ENCODE measurements at places on chromosomes 2 and 18. TPM values are rescaled to one million over a fixed set of nuclear protein-coding genes. Genes with fewer than 3 reads are reported as not detected.

Gene ZEB2
- total RNA-seq, result 95.4 TPM

Gene CFAP65
- not detected for total RNA-seq

GRCh38 chr18:79147014-79147413 is 77.8 kb downstream of the ATP9B start:
- no peak overlapping the region for H3K4me3 ChIP-seq
- no peak for DNase-seq
- H3K36me3 ChIP-seq, result peaks cover 20% of the 10 kb centered on the region
- no peaks in the 10 kb centered on the region for H3K27me3 ChIP-seq

GRCh38 chr2:141199711-141200110 is 931.1 kb downstream of the LRP1B start:
- H3K27me3 ChIP-seq, result no peaks in the 10 kb centered on the region
- no peaks in the 10 kb centered on the region for H3K4me1 ChIP-seq
- H3K4me3 ChIP-seq, result no peak overlapping the region
- H3K27ac ChIP-seq, result no peak overlapping the region
- H3K36me3 ChIP-seq, result peaks cover 2% of the 10 kb centered on the region
- DNase-seq, result no peak

GRCh38 chr18:35267161-35267651 is 22.8 kb downstream of the ZSCAN30 start:
- no peak overlapping the region for H3K27ac ChIP-seq
- peaks cover 34% of the 10 kb centered on the region for H3K36me3 ChIP-seq
- no peaks in the 10 kb centered on the region for H3K27me3 ChIP-seq
- DNase-seq, result no peak
- peak overlapping the region; percentile 28 for H3K4me3 ChIP-seq

DNA sequence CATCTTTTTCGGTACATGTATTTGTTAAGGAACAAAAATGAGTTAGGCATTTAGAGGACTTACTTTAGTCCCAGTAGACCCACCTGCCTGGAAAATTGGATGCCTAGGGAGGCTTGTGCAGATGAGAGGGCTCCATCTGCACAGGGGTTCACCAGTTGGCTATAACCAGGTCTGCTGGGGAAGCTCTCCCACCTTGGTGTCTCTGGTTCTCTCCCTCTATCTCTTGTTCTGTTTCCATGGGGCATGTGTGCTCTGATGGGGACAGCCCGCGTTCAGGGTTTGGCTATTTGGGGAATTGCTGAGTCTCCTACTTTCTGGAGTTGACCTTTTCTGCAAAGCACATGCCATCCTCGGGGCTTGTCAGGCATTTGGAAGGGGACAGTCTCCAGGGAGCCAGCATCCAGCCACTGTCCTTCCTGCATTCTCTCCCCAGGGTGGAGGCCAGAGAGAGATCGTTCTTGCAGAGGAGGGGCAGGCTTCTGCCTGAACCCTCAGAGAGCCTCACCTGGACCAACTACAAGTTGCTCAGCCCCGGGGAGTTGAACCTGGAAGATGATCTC is 157.3 kb downstream of the KLHL29 start:
- H3K4me3 ChIP-seq, result no peak overlapping the region
- peaks cover 12% of the 10 kb centered on the region for H3K27me3 ChIP-seq
- H3K36me3 ChIP-seq, result peaks cover 2% of the 10 kb centered on the region
- no peak for DNase-seq
- peaks cover 25% of the 10 kb centered on the region for H3K4me1 ChIP-seq

GRCh38 chr2:55364189-55365055 is 55.2 kb downstream of the CCDC88A start:
- H3K27me3 ChIP-seq, result no peaks in the 10 kb centered on the region
- peaks cover 20% of the 10 kb centered on the region for H3K4me1 ChIP-seq
- no peak for DNase-seq
- no peaks in the 10 kb centered on the region for H3K36me3 ChIP-seq
- no peak overlapping the region for H3K4me3 ChIP-seq

Data from chondrocyte (in vitro differentiated cells).